Left colon (tissue), 2 donors: ENCODE measurements at places on chromosomes 11 and 22. TPM values are rescaled to one million over a fixed set of nuclear protein-coding genes. Genes with fewer than 3 reads are reported as not detected.

DNA sequence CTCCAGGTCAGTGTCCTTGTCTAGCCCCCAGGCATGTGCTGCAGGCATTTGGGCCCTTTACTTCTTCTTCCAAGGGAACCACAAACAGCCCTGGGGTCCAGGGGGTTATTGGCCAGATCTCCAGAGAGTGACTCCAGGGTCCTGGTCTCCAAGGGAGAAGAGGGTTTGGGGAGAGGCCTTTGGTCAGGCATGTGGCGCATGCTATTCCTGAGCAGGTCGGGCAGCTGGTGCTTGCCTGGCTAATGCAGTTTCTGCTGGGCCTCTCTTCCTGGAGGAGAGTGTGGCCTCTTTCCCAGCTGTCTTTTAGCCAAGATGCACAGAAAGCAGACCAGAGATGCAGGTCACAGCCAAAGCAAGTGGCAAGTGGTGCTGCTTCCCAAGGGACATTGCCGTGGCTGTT, 3.8 kb upstream of the RFPL2 start:
- DNase-seq, result no peak

SCGB1D2 gene
- not detected for total RNA-seq

- DNase-seq, result no peak
Observed at GRCh38 chr11:118001494-118001971, 15.3 kb downstream of the IL10RA start.

DNA sequence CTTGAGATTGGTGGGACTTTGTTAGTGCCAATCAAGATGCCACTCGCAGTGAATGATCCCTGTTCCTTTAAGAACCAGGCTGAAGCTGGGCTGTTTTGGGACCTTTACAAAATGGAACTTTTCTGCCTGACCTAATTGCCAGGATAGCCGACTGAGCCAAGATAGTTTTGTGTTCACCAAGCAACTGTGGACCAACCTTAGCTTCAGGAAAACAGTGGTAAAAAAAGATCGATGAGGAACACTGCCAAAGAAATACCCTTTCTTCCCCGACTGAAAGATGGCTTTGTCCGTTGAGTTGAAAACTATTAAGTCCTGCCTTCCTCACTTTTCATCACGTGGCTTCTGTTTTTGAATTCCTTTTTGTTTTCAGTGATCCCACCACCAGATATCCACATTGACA, 157.9 kb upstream of the SORL1-AS1 start:
- no peak for DNase-seq

GRCh38 chr11:68524213-68524612, 63.7 kb downstream of the PPP6R3 start:
- DNase-seq, result no peak

DNA sequence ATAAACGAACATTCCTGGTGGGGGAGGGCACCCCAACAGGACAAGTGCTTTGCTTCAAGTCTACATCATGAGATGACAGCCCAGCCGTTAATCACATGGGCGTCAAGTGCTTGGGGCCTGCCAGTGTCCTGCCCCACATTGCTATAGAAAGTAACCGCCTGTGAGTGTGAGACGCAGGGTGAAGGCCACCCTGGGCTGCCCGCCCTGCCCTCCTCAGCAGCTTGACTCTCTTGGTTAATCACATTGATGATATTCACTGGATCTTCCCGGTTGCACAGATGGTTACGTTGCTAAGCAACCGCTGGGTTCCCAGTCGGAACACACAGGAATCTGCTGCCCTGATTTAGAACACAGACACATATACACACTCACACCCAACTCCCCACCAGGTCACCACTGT, 79.3 kb downstream of the CTTN start:
- DNase-seq, result no peak
